Stimulated activated CD8-positive, alpha-beta memory T cell treated with anti-CD3 and anti-CD28 coated beads, Interleukin-15, amount 100 ng/mL, for 48 hours (primary cell): ENCODE measurements at places on chromosomes 7 and 10.

DNA sequence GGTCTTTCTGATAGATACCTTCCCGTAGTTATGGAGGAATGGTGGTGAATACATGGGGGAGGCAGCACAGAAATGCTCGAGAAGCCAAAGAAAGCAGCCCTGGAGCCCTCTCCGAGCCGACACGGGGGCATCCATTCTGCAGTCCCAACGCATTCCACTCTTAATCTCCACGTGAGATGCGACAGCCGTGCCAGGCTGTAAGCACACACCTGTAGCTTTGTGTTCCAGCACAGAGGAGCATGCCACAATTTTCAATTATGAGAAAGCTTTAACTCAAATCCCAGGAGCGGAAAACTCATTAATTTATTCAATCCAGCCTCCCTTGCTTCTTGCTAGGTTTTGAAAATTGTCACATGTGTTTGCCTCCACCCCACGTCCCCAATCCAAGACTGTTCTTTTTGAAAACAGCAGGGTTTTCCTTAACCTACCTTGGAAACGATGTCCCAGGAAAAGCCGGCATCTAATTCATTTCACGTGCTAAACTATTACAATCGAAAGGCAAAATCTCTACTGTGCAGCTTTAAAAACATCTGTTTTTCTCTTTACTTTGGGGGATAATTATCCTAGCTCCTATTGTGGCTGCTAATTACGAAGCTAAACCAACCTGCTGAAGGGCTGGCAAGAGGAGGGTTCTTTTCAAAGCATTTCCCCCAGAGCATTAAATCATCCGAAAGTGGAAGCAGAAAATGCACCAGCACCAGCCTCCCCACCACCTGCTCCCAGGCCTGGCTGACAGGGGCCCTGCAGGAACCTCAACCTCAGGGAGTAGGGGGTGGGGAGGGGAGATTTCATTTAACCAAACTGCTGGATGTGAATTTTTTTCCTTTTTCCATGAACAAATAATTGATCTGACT lies 56.0 kb upstream of the CHST15 start:
- DNase-seq, result no peak

GRCh38 chr10:14724931-14725330 lies 49.8 kb downstream of the FAM107B start:
- DNase-seq, result no peak

- DNase-seq, result no peak
Measured at GRCh38 chr7:43217055-43217454, 104.6 kb downstream of the HECW1 start.

GRCh38 chr7:25223206-25223605 lies 5.1 kb downstream of the NPVF start:
- no peak for DNase-seq

- no peak for DNase-seq
Measured at GRCh38 chr7:68892236-68892635, 706.0 kb upstream of the AUTS2 start.

- no peak for DNase-seq
Measured at GRCh38 chr7:158255558-158255957, 332.1 kb downstream of the PTPRN2 start.

DNA sequence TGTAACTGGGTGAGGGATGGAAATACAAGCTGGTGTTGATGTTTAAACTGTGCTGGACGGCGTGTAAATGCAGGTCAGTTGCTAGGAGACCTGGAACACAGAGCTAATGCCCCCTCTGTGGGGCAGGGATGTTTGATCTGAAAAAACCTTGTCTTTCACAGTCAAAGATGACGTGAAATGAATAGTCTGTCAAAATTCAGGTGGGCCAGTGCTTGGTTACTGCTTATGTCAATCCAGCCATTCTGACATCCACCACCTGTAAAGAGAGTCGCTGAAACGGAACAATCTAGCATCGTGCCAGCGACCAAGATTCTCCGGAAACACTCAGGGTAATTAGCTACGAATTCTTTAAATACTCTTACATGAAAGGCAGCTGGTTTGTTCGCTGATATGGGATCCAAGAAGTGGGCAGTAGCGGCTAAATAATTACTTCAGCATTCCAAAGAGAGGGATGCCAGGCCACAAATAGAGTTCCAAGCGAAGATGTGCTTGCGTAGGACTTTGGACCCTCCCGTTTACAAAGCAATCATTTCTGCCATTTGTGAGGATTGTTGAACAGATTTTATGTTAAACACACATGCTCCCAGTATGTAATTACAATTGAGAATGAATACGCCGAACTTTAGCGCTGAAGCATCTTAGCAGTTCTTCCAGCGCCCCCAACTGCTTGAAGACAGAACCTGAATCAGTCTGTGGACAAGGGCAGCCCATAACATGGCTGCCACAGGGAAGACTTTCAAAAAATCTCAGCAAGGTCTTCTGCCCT lies 7.3 kb upstream of the ASB4 start:
- no peak for DNase-seq

DNA sequence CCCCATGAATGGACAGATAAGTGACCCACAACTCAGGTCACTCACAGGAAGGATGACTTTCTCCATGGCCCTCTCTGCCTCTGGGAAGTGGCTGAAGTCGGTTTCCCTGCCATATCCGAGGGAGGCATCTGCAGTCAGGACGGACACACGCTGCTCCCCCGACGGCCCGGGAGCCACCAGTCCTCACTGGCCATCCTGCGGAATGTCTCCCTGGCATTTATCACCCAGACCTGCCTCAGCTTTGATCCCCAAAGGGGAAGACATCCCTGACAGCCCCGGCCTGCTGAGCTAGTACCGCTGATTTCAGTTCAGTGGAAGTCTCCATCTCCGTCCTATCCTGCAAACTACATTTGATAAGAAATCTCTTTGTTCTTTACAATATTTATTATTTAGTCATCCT lies 339.5 kb upstream of the MKI67 start:
- no peak for DNase-seq

DNA sequence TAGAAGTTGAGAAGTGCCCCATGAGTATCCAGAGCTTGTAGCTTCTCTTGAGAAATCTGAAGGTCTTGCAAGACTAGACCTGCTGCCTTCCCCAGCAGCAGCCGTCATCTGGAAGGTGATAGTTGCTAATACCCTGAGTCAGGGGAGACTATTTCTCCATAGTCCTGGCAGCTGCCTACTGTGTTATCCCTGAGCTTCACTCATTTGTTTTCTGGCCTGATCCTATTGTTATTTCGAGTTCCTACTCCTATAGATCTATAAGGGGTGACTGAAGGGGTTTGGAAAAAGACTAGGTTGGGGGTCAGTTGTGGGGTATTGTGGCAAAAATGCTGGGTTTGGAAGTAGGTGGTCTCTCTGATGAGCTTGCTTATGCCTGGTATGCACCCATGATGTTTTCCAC lies 297.8 kb downstream of the CNTNAP2 start:
- DNase-seq, result no peak
